Stimulated activated CD4-positive, alpha-beta T cell treated with anti-CD3 and anti-CD28 coated beads, Interleukin-15, amount 100 ng/mL, for 1 hour (primary cell): ENCODE measurements at places on chromosomes 7 and 10.

DNA sequence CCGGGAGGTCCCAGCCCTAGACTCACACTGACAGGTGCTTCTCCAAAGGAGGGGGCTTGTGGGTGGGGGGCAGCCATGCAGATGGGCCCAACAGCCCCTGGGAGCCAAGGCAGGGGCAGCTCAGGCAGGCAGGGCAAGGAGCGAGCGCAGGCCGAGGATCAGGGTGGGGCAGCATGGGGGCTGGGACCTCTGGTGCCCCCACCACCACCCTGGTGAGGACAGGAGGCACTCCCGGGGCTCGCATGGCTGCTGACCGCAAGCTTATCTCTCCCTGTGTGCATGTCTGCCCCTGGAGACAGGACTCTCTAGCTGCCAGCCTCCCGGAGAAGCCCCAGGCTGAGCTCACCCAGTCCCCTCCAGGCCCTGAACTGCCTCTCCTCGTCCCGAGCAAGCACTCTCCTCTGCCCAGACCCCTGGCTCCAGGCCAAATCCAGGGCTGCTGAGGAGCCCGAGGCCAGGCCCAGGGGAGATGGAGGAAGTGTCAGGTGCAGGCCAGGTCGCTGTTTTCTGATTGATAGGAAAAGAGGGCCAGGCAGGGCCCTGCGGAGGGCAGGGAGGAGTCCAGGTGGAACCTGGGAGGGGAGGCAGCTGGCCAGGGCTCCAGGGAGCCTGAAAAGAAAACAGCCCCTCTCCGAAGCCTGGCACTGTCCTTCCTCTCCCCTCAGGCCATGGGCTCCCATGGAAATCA is 39.0 kb downstream of the PDGFA start:
- DNase-seq: no peak

DNA sequence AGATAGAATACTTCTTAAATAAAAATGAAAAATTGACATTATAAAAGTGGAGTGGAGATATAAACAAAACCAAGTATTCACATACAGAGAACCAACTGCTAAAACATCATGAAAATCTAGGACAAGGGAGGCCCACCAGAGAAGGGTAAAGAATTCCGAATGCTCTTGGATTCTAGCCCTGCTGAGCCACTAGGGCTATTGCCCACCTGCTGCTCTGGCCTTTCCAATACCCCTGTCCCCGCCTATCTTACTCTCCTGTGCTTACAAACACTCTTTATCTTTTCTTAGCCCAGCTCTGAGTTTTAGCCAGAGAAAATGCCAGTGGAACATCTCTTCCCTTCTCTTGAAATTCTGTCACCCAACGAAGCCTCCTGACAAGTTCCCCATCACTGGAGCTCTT is 100.3 kb downstream of the MACC1 start:
- DNase-seq: no peak

GRCh38 chr10:18561861-18562551 is 89.4 kb downstream of the NSUN6 start:
- no peak for DNase-seq

GRCh38 chr10:103265717-103266329 is 11.1 kb upstream of the INA start:
- no peak for DNase-seq

DNA sequence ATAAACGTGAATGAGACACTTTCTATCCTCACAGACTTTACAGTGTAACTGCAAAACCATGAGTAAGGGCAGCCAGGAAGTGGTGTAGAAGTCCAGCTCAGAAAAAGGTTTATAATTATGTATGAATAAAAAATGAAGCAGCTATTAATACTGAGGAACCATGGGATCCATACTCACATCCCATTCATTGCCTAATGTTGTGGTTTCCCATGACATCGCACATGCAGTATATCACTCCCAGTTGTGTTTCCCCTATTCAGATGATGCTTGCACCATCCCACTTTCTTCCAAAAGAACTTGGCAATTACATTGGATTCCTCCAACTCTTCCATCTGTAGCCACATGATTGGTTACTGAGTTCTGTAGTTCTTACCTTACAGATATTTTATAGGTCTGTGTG is 74.5 kb upstream of the SEMA3D start:
- DNase-seq: no peak

- DNase-seq: no peak
These were observed 843.6 kb upstream of the POT1 start for GRCh38 chr7:125773113-125773785.
